Activated CD4-positive, alpha-beta T cell treated with anti-CD3 and anti-CD28 coated beads, Interleukin-2, amount 10 ng/mL, durations not matched to agents 7 days and 5 days (primary cell): ENCODE measurements at places on chromosomes 1 and 21. TPM values are rescaled to one million over a fixed set of nuclear protein-coding genes. Genes with fewer than 3 reads are reported as not detected.

DNA sequence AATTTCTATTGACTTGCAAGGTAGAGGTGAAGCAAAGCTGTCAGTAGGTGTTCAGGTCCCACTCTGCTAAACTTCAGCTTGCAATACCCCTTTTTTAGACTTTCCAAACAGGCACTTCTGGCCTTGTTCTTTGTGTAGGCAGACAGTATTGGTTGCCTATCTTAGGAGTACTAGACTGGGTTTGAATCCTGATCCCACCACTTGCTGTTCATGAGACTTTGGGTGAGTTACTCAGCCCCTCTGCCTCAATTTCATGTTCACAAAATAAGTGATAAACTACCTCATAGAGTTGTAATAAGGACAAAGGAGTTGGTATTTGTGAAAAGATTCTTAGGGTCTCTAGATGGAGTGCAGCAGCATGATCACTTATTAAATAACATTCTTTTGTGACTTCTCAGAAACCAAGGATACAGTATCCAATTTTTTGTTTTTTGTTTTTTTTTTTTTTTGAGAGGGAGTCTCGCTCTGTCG, 5.2 kb downstream of the RCC1 start:
- H3K36me3 ChIP-seq: peaks cover 76% of the 10 kb centered on the region
- H3K27ac ChIP-seq: peak overlapping the region; percentile 98
- H3K4me1 ChIP-seq: peaks cover 47% of the 10 kb centered on the region
- peak overlapping the region; percentile 96 for H3K4me3 ChIP-seq
- no peak for DNase-seq
- no peaks in the 10 kb centered on the region for H3K27me3 ChIP-seq

GRCh38 chr1:2529784-2530512, at the start of gene HES5:
Gene HES5, minus strand, starts transcription at chr1:2530263. Its CDS starts 99 bp downstream, at chr1:2530164.
- peak within 1 kb of the TSS; percentile 49 for H3K4me3 ChIP-seq
- no peak within 1 kb of the TSS for H3K27ac ChIP-seq
- peaks cover 6% of the 10 kb centered on the region for H3K36me3 ChIP-seq
- H3K4me1 ChIP-seq: peaks cover 22% of the 10 kb centered on the region
- DNase-seq: no peak
- H3K27me3 ChIP-seq: peaks cover 29% of the 10 kb centered on the region

GRCh38 chr21:43771698-43772424, 4.2 kb downstream of the CSTB start:
- H3K4me3 ChIP-seq: no peak overlapping the region
- peaks cover 23% of the 10 kb centered on the region for H3K4me1 ChIP-seq
- no peak for DNase-seq

OR2AK2 gene
- total RNA-seq: not detected

DNA sequence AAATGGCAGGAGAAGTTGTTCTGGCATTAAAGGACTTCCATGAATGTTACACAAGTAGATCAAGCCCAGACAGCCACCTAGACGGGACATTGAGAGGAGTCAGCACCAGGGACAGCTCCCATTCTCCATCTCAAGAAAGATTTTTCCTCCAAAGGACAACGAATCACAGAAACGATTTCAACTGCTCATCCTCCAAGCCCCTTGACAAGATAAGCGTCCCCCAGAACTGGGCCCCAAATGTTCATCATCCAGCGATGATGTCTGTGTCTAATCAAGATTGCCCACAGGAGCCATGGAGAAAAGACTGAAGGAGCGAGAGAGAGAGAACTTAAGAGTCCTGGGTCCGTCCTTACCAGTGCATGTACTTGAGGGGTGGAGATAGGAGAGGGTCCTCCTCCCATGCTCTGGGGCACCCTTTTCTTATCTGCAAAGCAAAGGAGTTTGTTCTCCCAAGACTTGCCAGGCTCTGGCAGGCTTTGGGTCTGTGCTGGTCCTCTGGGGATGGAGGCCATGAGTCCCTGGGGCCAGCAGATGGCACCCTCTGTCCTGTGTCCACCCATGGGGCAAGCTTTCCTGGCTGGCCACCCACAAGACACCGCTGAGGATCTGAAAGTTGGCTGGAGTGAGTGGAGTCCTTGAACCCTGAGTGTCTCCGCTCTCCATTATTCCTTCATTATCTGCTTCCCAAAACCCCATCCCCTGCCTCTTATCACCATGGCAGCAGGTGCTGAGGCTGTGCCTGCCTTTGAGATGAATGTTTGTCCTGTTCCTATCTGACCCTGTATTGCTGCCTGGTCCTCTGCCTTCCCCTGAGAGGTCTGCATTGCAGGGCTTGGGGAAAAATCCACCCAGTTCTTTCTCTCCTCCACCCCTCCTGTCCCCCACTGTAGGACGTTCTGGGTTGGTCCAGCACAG, 164.6 kb downstream of the ACTL8 start:
- no peaks in the 10 kb centered on the region for H3K4me1 ChIP-seq
- no peak overlapping the region for H3K27ac ChIP-seq
- DNase-seq: peak; percentile 26
- peaks cover 7% of the 10 kb centered on the region for H3K27me3 ChIP-seq
- H3K36me3 ChIP-seq: no peaks in the 10 kb centered on the region
- H3K4me3 ChIP-seq: no peak overlapping the region

- peaks cover 2% of the 10 kb centered on the region for H3K4me1 ChIP-seq
- H3K27ac ChIP-seq: no peak overlapping the region
- H3K36me3 ChIP-seq: no peaks in the 10 kb centered on the region
- DNase-seq: no peak
- H3K4me3 ChIP-seq: no peak overlapping the region
- H3K27me3 ChIP-seq: no peaks in the 10 kb centered on the region
These were observed 94.1 kb downstream of the PCBP3 start for GRCh38 chr21:45737485-45738166.

LRRC40 gene
- 19.4 TPM for total RNA-seq

DNA sequence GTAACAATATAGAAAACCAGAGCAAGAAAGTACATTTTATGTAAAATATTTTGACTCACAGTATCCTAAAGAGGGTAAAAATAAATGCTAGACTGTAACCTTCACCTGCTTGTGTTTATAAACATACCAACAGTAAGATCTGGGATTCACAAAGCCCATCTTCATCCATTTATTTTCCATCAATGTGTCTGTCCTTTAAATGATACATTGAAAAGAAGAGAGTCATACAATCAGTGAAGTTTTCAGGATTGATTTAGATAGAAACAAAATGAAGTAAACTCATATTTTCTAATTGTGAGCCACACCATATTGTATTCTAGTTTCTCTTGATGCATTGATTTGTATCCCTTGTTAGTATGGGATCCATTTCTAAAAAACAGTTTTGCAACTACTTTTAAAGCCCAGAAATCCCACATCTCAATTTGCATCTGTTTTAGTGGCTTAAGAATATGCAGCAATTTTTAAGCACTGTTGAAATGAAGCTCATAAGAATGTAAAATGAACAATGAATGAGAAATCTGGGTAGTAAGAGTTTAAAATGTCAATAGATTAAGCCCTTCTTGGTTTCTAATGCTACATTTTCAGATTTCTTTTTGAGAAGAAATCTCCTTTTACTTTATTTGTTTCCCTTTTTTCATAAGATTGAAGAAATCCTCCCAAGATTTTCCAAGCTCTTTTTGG, 548.1 kb upstream of the ADGRL2 start:
- H3K4me3 ChIP-seq: no peak overlapping the region
- H3K27ac ChIP-seq: no peak overlapping the region
- H3K36me3 ChIP-seq: no peaks in the 10 kb centered on the region

DNA sequence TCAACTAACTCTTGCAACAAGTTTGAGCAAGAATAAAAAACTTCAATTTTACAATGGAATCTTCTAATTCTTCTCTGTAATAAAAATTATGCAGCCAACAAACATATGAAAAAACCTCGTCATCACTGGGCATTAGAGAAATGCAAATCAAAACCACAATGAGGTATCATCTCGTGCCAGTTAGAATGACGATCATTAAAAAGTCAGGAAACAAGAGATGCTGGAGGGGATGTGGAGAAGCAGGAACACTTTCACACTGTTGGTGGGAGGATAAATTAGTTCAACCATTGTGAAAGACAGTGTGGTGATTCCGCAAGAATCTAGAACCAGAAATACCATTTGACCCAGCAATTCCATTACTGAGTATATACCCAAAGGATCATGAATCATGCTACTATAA, 327.5 kb upstream of the LYPLAL1 start:
- H3K4me1 ChIP-seq: no peaks in the 10 kb centered on the region
- no peaks in the 10 kb centered on the region for H3K27me3 ChIP-seq
- H3K36me3 ChIP-seq: no peaks in the 10 kb centered on the region

DNA sequence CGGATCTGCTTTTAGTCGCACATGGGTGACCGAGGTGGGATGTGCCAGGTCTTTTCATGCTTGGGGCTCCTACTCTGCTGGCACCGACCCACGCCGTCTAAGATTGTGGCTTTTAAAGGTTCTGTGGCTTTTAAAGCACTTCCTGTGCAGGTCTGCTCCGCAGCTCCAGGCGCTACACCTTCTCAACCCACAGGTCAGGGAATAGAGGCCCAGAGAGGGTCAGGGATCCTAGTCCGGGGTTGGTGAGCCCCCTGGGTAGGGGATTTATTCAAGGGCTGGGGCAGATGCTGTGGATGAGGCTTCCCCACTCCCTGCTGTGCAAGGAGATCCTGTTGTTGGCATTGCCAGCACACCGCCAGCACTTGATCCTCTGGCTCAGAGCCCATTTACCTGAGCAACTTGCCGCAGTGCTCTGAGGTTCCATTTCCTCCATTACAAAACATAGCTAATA, 212.8 kb upstream of the RAB4A start:
- H3K4me1 ChIP-seq: peaks cover 38% of the 10 kb centered on the region
- peak overlapping the region; percentile 39 for H3K27ac ChIP-seq
- DNase-seq: peak; percentile 25
- no peaks in the 10 kb centered on the region for H3K27me3 ChIP-seq
- no peaks in the 10 kb centered on the region for H3K36me3 ChIP-seq

GRCh38 chr1:221736714-221737113, 5.2 kb downstream of the DUSP10 start:
- no peak for DNase-seq
- no peak overlapping the region for H3K27ac ChIP-seq
- H3K4me3 ChIP-seq: no peak overlapping the region
- peaks cover 62% of the 10 kb centered on the region for H3K4me1 ChIP-seq
- H3K27me3 ChIP-seq: no peaks in the 10 kb centered on the region

DNA sequence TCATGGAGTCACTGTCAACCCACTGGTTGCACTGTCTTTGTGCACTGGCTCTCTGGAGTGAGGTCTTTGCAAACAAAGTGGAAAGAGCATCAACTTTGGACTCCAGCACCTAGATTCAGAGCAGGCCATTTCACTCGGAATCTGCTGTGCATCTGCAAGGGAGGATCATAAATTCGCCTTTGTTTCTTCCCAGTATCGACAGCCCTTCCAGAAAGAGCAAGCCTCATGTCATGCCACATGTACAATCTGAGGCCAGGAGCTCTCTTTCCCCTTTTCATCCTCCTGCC, 853 bp upstream of the PCSK9 start:
- no peak for DNase-seq
- H3K4me1 ChIP-seq: peaks cover 2% of the 10 kb centered on the region
- H3K27ac ChIP-seq: no peak overlapping the region
- H3K27me3 ChIP-seq: peaks cover 72% of the 10 kb centered on the region

CFHR2 gene
- not detected for total RNA-seq

DNA sequence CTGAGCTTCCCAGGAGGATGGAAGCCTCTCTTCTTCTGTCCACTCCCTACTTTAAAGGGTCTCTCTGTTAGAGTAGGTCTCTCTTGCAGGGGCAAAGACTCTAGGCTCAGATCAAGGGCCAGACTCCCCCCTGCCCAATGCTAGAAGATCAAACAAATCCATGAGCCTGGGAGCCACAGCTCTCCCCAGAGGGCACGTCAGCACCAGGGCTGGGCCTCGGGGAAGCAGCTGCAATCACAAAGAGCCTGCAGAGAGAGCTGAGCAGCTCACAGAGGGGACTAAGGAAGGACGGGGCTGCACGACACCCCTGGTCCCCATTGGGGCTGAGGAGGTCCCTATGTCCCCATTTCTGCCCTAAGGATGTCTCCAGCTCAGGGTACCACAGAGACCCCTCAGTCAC, 3.9 kb downstream of the CNTN2 start:
- H3K4me3 ChIP-seq: no peak overlapping the region
- H3K4me1 ChIP-seq: no peaks in the 10 kb centered on the region
- H3K27ac ChIP-seq: no peak overlapping the region
- no peaks in the 10 kb centered on the region for H3K36me3 ChIP-seq
- DNase-seq: no peak

OR2T2 gene
- total RNA-seq: not detected

DNA sequence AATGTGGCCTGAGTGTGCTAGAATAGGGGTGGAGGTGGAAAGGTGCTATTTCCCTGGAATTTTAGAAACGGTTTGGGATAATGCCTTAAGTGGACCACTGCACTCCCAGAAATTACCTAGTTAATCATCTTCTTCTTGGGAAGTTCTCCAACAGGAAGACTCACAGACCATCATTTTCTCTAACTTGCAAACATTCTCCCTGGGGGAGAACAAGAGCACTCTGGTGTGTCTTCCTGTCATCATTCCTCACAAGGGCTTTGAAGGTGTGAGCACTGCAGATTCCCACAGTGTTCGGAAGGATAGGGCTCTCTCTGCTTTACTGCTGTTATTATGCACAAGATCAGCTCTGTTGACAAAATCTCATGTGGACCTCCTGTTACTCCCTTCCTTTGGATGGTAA, 54.9 kb upstream of the TSPAN2 start:
- no peaks in the 10 kb centered on the region for H3K4me1 ChIP-seq
- no peak overlapping the region for H3K4me3 ChIP-seq
- no peaks in the 10 kb centered on the region for H3K36me3 ChIP-seq
- no peak overlapping the region for H3K27ac ChIP-seq
- no peak for DNase-seq

MATN1 gene
- total RNA-seq: not detected

GRCh38 chr1:109523706-109524105, 14.2 kb upstream of the AMIGO1 start:
- peaks cover 21% of the 10 kb centered on the region for H3K27me3 ChIP-seq
- no peak for DNase-seq
- H3K4me3 ChIP-seq: no peak overlapping the region
- H3K4me1 ChIP-seq: peaks cover 2% of the 10 kb centered on the region
- no peak overlapping the region for H3K27ac ChIP-seq
- H3K36me3 ChIP-seq: no peaks in the 10 kb centered on the region

DNA sequence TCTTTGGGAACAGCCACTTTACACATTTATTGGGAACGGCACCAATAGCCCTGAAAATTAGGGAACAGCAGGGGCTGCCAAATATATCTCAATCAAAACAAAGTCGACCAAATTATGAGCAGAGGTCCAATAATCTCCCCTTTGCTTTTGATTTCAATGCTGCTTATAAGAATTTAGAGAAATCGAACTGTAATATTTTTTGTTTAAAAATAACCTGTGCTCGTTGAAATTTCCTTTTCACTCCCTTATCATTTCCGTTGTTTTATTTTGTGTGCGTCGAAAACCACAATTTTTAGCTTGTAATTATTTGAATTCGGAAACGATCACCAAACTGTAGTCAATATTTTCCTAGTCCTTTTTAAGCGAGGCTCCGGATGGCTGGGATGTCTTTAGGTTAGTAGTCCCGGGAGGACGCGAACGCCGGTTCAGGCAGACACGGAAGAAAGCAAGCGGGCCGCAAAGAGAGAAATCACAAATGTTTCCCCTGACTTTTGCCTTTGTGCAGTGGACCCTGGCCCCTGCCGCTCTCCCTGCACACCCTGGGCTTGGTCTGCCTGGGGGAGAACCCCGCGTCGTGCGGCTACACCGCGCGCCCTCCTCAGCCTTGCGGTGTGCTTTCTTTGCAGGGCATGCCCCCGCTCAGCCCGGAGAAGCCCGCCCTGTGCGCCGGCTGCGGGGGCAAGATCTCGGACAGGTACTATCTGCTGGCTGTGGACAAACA, 2.3 kb downstream of the LHX9 start:
- peaks cover 3% of the 10 kb centered on the region for H3K36me3 ChIP-seq
- H3K27me3 ChIP-seq: peaks cover 91% of the 10 kb centered on the region
- H3K27ac ChIP-seq: peak overlapping the region; percentile 33
- DNase-seq: no peak
- peaks cover 57% of the 10 kb centered on the region for H3K4me1 ChIP-seq

CLDN14 gene
- not detected for total RNA-seq

GRCh38 chr1:4173731-4174130, 273.7 kb upstream of the C1orf174 start:
- no peaks in the 10 kb centered on the region for H3K36me3 ChIP-seq
- no peak overlapping the region for H3K27ac ChIP-seq
- no peak for DNase-seq
